ENCODE measurements at places on chromosomes 12 and 14. TPM values are rescaled to one million over a fixed set of nuclear protein-coding genes. Genes with fewer than 3 reads are reported as not detected.

Gene FAM181A
- not detected for total RNA-seq

Gene CEBPE
- total RNA-seq, result not detected

Gene REM2
- total RNA-seq, result 0.26 TPM

Gene PSMC1
- 111 TPM for total RNA-seq

- DNase-seq, result no peak
- H3K27ac ChIP-seq, result peak overlapping the region; percentile 65
- H3K4me1 ChIP-seq, result no peaks in the 10 kb centered on the region
These were observed 18.5 kb downstream of the HPD start for GRCh38 chr12:121839993-121840761.

Measured in esophagus squamous epithelium (tissue), 5 donors.